Activated T-cell treated with anti-CD3 and anti-CD28 coated beads, Interleukin-2, amount 50 U/mL, for 72 hours (primary cell): ENCODE measurements at places on chromosomes 6 and 20. TPM values are rescaled to one million over a fixed set of nuclear protein-coding genes. Genes with fewer than 3 reads are reported as not detected.

Gene BTNL2
- not detected for total RNA-seq

GRCh38 chr20:59161721-59162120, 1.9 kb upstream of the ZNF831 start:
- peak overlapping the region; percentile 87 for H3K4me3 ChIP-seq
- no peaks in the 10 kb centered on the region for H3K27me3 ChIP-seq
- peak overlapping the region; percentile 100 for H3K27ac ChIP-seq
- DNase-seq: no peak

Gene GABRR1
- total RNA-seq: not detected

DNA sequence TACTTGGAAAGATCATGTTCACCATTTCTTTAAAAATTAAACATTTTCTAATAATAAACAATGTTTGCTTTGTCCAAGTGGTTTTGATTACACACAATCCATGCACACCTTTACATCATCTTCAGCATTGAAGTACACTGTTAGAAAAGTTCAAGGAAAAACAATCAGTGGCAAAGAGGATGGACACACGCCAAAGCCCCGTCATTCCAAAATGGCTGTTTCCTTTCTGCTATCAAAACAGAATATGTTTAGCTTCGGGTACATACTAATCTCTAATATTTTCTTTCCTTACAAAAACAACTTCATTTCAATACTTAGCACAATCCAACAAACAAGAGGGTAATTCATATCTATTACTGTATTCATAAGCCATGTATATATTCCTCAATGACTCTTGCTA, 24.5 kb downstream of the REPS1 start:
- no peaks in the 10 kb centered on the region for H3K27me3 ChIP-seq
- H3K36me3 ChIP-seq: no peaks in the 10 kb centered on the region
- H3K4me3 ChIP-seq: no peak overlapping the region
- H3K27ac ChIP-seq: no peak overlapping the region

DNA sequence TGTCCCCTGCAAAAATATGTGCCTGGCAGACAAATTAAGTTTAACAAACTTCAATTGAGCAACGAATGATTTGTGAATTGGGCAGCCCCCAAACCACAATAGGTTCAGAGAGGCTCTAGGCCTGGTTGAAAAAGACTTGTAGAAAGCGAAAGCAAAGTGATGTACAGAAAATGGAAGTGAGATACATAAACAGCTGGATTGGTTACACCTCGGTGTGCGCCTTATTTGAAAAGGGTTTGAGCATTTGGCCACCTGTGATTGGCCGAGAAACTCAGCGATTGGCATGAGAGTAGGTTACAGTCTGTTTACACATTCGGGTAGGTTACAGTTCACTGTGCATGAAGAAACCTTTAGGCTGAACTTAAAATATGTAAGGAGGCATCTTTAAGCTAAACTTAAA, 136.9 kb downstream of the CD83 start:
- DNase-seq: no peak
- H3K27me3 ChIP-seq: no peaks in the 10 kb centered on the region
- H3K36me3 ChIP-seq: no peaks in the 10 kb centered on the region

DNA sequence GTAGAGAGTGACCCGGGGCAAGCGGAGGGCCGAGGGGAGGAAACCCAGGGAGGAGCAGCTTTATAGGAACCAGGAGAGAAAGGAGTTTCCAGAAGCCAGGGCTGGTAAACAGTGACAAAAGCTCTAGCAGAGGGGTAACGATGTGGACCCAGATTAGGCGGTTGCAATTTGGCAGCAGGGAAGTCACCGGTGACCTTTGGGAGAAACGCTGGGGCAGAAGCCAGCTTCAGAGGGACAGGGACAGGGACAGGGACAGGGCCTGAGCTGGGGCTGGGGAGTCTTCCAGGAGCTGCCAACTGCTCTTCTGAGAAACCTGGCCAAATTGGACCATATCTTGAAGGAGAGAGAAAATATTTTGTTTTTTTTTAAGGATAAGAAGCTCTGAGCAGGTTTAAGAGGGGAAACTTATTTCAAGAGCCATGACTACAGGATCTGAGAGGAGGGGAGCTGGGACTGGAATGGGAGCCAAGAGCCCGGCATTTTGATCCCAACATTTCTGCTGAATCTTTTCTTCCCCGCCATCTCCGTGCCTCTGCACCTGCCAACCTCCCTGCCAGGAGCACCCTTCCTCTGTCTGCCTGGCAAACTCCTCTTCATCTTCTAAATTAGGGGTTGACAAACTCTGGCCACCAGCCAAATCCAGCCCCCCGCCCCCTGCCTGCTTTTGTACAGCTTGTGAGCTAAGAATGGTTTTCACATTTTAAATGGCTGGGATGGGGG, 22.6 kb upstream of the PREX1 start:
- H3K4me1 ChIP-seq: peaks cover 31% of the 10 kb centered on the region
- peaks cover 1% of the 10 kb centered on the region for H3K36me3 ChIP-seq
- no peak for DNase-seq
- no peak overlapping the region for H3K4me3 ChIP-seq
- H3K27me3 ChIP-seq: no peaks in the 10 kb centered on the region
- H3K27ac ChIP-seq: no peak overlapping the region

DNA sequence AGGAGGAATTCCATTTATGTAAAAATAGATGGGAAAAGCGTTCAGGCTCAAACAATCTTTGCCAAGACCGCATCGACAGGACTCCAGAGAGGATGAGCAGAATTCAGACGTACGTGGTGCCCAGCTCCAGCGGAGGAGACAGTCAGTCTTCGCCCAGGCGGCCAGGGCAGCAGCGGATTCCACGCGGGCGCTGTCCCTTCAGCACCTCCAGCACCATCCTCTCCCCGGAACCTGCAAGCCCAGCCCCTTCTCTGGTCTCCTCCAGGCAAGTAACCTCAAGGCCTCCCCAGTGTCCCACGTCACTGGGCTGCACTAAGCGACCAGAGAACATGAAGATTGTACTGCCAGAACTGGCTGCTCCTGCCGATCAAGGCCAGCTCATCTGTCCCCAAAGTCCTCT, 2.8 kb upstream of the KCNQ2 start:
- peaks cover 49% of the 10 kb centered on the region for H3K27me3 ChIP-seq
- DNase-seq: no peak
- no peak overlapping the region for H3K4me3 ChIP-seq
- H3K4me1 ChIP-seq: peaks cover 10% of the 10 kb centered on the region

- peaks cover 26% of the 10 kb centered on the region for H3K36me3 ChIP-seq
- peaks cover 5% of the 10 kb centered on the region for H3K27me3 ChIP-seq
- H3K4me1 ChIP-seq: peaks cover 5% of the 10 kb centered on the region
- no peak overlapping the region for H3K4me3 ChIP-seq
Measured at GRCh38 chr20:16740365-16741072, 7.6 kb upstream of the OTOR start.

DNA sequence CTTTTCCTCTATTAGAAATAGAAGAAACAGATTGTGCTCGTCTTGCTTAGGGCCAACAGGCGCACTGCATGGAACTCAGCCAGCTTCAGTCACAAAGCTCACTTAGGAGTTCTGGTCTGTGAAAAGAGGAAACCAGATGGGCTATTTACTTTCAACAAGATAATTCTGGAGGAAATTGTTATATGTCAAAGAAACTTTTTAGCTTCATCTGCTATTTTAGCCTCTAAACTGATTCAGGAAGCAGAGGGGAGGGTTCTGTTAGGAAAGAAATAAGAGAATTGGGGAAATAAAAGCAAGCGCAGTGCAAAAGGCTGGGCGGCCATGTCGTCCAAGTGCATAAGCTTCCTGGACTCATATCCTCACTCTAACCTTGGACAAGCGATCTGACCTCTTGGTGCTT, 21.3 kb downstream of the PRKN start:
- H3K4me3 ChIP-seq: no peak overlapping the region
- no peaks in the 10 kb centered on the region for H3K36me3 ChIP-seq
- H3K4me1 ChIP-seq: no peaks in the 10 kb centered on the region
- no peak for DNase-seq

Gene SRMS
- total RNA-seq: not detected

DNA sequence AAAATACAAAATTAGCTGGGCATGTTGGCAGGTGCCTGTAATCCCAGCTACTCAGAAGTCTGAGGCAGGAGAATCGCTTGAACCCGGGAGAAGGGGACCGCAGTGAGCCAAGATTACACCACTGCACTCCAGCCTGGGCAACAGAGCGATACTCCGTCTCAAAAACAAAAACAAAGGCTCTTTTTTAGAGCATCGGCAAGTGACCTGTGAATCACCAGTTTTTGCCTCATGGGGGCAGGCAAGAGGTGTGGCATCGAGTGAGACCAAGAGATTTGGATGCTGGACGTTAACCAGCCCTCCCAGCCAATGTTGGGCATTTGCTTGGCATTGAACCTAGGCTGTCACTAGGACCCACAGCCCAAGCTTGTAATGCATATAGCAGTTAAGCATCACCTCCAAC, 14.6 kb upstream of the CDK5RAP1 start:
- H3K27me3 ChIP-seq: no peaks in the 10 kb centered on the region
- H3K4me1 ChIP-seq: no peaks in the 10 kb centered on the region
- no peak overlapping the region for H3K4me3 ChIP-seq
- no peak overlapping the region for H3K27ac ChIP-seq

Gene RAB23
- 2.0 TPM for total RNA-seq

Gene MCM8
- total RNA-seq: 39.2 TPM

Gene HLA-B
- total RNA-seq: 3,527 TPM

DNA sequence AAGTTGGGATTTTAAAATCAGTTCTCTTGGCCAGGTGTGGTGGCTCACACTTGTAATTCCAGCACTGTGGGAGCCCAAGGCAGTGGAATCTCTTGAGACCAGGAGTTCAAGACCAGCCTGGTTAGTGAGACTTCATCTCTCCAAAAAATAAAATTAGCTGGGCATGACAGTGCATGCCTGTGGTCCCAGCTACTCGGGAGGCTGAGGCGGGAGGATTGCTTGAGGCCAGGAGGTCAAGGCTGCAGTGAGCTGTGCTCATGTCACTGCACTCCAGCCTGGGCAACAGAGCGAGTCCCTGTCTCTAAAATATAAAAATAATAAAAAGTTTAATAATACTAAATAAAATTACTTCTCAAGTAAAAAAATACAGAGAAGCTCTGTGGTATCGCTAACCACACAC, 77.5 kb downstream of the FOXA2 start:
- no peaks in the 10 kb centered on the region for H3K27me3 ChIP-seq
- H3K4me1 ChIP-seq: no peaks in the 10 kb centered on the region
- H3K36me3 ChIP-seq: no peaks in the 10 kb centered on the region
- H3K4me3 ChIP-seq: no peak overlapping the region
- H3K27ac ChIP-seq: no peak overlapping the region

Gene PDE7B
- total RNA-seq: 1.00 TPM

Gene HLA-DRA
- total RNA-seq: 18.8 TPM

GRCh38 chr6:102732898-102733297, 1339.4 kb downstream of the GRIK2 start:
- H3K4me3 ChIP-seq: no peak overlapping the region
- H3K4me1 ChIP-seq: no peaks in the 10 kb centered on the region
- H3K36me3 ChIP-seq: no peaks in the 10 kb centered on the region
- DNase-seq: no peak

DNA sequence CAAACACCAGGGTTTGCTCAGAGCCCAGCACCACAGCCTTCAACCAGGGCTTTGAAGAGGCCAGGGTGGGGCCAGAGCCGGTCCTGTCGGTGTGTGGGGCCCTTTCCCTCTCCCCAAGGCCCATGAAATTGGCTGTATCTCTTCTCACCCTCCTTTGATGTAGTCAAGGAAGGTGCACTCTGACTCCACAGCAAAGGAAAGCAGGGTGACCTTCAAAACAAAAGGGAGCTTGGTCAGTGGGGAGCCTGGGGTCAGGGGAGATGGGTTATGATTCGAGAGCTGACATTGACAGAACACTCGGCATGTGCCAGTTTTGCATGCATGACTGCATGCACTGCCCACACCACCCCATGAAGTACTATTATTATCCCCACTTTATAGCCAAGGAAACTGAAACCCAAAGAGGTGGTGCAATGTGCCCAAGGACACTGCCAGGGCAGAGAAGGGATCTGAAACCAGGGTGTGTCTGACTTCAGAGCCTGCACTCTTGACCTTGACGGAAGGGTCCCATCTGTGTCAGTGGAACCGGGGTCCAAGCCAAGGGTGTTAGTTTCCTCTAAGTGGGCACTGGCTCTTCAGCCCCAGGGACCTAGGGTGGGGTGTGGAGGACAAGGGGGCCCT, 55.4 kb downstream of the RAB44 start:
- peaks cover 64% of the 10 kb centered on the region for H3K4me1 ChIP-seq
- H3K36me3 ChIP-seq: peaks cover 9% of the 10 kb centered on the region
- DNase-seq: no peak
- no peaks in the 10 kb centered on the region for H3K27me3 ChIP-seq
- H3K4me3 ChIP-seq: no peak overlapping the region

DNA sequence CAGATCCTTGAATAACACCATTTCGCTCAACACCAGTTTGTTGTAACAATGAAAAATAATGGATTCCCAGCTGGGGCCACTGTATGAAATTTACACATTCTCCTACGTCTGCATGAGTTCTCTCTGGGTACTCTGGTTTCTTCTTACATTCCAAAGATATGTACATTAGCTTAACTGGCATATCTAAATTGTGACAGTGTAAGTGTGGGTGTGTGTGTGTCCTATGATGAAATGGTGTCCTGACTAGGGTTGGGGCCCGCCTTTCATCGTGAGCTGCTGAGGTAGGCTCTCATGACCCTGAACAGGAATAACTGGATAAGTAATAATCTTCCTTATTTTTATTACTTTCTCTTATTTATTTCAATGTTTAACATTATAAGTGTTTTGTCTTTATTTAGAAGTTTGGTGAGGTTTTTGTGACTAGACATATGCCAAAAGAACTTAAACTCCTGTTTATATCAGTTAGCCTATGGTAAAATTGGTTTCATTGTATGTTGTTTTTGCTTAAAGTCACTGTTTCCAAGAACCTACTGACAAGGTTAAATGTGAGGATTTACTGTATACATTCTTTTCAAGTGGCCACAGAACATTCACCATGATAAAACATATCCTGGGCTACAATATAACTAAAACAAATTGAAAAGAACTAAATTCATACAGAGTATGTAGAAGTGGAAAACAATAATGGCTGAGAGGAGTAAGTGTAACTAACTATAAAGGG, 42.4 kb downstream of the RBL1 start:
- no peaks in the 10 kb centered on the region for H3K27me3 ChIP-seq
- DNase-seq: no peak
- no peak overlapping the region for H3K4me3 ChIP-seq

Gene IYD
- not detected for total RNA-seq

DNA sequence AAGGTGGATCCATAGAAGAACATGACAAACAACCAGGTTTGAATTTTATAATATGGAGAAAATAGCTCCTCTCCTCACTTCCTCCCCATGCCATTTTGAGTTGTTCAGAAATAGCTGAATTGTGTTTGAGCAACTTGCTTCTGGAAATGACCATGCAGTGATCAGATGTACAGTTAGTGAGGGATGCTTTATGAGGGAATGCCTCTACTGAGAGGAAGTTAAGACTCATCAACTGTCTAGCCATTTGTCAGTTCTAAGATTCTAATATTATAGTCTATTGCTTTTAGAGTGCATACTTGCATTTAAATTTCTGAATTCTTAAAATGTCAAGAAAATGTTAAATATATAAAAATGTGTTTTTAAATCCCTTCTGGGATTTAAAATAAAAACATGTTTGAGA, 3.8 kb downstream of the LAMA2 start:
- H3K27ac ChIP-seq: no peak overlapping the region
- peaks cover 32% of the 10 kb centered on the region for H3K27me3 ChIP-seq
- DNase-seq: no peak
- H3K36me3 ChIP-seq: no peaks in the 10 kb centered on the region
- peaks cover 9% of the 10 kb centered on the region for H3K4me1 ChIP-seq

- no peak for DNase-seq
- no peak overlapping the region for H3K4me3 ChIP-seq
- no peak overlapping the region for H3K27ac ChIP-seq
- H3K27me3 ChIP-seq: peaks cover 9% of the 10 kb centered on the region
- no peaks in the 10 kb centered on the region for H3K36me3 ChIP-seq
- H3K4me1 ChIP-seq: no peaks in the 10 kb centered on the region
Measured at GRCh38 chr6:159490298-159490937, 202.6 kb downstream of the SOD2 start.
